ENCODE measurements at places on chromosomes 13 and 19. TPM values are rescaled to one million over a fixed set of nuclear protein-coding genes. Genes with fewer than 3 reads are reported as not detected.

The HIPK4 gene
- 0.14 TPM for total RNA-seq

The PTH2 gene
- not detected for total RNA-seq

The WASF3 gene
- total RNA-seq = 14.0 TPM

The ZNF154 gene
- total RNA-seq = 4.9 TPM

The MYBPC2 gene
- not detected for total RNA-seq

The SIAH3 gene
- not detected for total RNA-seq
